ENCODE measurements at places on chromosomes 11 and 22.

- DNase-seq: no peak
Observed at GRCh38 chr11:69312453-69313404, 18.8 kb downstream of the MYEOV start.

DNA sequence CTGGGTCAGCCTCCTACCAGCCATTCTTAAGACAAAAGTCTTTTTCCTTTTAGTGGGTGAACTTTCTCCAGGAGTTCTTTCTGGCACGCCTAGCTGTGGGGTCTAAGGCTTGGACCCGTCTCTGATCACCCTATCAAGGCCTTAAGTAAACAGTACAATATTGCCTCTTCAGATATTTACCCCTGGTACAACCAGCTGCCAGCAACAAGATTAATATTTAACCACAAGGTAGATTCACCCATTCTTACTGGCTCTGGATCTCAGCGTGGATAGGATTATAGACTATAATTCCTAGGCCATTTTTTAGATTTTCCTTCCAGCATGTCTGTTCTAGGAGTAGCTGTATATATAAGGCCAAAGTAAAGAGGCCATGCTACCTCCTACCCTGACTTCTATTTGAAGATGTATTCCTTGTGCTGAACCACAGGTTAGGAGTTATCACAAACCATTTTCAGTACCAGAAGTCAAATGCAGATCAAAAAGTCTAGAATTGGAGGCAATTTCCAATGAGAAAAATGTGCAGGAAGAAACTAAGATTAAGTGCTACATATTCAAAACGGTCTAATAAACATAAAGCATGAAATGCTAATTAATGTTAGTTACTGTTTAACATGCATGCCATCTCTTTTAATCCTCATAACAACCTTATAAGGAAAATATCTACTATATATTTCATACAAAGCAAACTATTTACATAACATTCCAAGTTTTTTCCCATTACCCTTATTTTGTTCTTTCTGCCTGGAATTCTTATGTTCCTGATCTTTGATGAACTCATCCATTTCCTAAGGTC, 110.0 kb upstream of the SYN3 start:
- no peak for DNase-seq

DNA sequence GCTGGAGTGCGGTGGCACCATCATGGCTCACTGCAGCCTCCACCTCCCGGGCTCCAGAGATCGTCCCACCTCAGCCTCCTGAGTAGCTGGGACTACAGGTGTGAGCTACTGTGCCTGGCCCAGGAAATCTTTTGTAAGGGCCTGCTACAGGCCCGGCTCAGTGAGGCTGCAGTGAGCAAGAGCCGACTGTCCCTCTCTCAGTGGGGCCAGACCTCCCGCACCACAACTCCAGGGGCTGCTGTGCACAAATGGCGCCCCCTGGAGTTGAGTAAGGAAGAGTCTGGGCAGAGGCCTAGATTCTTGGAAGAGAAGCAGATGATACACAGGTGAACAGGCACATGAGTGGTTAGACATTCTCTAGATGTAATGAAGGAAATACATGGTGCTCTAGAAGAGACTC, 7.0 kb downstream of the SERHL2 start:
- DNase-seq: peak; percentile 34

DNA sequence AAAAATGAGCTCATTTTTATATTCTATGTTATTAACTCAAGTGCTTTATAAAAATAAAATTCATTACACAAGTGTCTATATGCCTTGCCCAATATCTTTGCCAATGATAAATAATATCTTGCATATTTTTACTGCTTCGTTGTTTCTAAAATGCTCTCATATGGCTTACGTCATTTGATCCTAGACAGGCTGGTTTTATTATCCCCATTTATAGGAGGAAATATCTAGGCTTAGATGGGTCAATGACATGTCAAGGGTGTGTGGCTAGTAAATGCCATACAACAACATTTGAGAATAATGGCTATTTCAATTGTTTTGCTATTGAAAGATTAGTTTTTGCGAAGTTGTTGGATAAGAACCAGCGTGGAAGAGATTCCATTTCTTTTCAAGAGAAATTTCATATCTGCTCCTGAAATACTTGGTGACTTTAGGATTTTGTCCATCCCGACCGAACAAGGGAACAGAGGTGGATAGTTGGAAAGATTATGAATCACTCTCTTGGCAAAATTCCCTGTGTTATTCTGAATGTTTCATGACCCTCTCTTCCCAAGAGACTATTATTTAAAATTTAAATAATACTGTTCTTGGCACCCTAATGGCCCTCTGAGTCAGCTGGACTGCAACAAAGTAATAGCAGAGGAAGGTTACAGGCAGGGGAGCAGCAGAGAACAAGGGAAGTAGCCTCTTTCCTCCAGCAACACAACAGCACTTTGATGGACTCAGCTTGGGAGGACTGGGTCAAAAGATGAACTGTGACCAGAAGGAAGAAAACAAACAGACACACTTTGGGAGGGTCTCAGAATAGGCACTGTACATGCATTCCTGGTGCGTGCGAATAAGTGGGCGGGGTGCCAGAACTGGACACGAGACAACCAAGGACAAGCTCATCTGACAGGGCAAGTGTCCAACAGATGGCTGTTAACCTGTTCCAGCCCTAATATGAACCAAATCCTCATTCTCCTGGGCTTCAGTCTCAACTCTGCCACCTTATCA, 94.5 kb downstream of the ME3 start:
- peak; percentile 84 for DNase-seq

GRCh38 chr22:27097506-27097905, 440.1 kb downstream of the MIAT start:
- DNase-seq: no peak

DNA sequence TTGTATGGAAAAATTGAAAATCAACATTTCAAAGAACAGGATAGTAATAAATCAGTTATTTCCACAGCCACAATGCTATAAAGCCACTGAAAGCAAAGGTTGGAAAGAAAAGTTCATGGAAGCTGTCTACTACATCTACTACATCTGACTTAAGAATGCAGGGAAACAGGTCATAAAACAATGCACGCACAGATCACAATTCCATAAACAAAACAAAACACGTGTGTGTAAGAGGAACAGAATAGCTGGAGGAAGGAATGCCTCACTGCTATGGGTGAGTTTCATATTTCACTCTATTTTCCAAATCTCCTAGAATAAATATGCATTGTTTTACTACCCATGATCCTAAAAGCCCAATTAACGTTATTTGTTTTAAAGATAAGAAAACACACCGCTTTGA, 66.3 kb downstream of the NCAPD3 start:
- DNase-seq: no peak

DNA sequence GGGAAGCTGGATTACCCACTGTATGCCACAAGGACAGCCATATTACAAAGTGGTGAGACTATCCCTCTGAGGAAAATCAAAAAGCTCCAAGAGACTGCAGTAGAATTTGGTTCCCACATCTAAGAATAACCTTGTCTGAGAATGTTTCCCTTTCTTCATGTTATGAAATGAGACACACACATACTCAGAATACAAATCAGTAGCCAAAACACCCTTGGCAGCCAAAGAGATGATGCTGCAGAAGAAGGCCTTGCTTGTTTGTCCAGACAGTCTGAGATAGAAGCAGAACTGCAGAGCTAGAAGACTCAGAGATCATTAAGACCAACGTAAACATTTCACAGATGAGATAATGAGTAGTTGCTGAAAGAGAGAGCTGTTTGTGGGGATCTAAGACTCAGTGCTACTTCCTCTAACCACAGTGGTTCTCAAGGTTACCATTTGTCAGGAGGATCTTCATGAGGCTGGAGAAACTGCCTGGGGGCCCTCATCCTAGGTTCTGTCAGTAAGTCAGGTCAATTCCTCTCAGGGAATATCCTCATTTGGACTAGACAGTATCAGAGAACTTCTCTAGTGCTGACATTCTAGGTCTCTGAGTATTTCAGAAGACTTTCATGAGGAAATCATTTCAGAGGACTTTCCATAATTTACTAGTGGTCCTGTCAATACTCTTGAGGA, 38.9 kb downstream of the RELT start:
- DNase-seq: no peak

GRCh38 chr11:8368194-8368593, 104.5 kb upstream of the LMO1 start:
- DNase-seq: no peak

DNA sequence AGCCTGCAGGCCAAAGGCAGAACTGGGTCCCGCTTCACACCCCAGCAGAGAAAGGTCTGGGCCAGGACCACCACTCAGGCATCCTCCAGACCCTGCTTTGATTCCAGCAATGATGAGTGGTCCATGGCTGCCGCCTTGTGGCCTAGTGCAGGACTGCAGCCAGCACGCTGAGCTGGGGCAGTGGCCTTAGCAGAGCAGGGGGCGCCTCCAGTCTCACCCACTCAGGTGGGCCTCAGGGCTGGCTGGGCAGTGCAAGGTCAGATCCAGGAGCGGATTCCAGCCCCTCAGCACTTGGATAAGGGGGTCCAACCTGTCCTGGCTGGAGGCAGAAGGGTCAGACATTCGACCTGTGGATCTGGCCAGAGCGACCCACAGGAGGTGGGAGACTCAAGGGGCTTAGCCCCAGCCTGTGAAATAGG, 9.6 kb upstream of the PDE2A start:
- DNase-seq: peak; percentile 61

DNA sequence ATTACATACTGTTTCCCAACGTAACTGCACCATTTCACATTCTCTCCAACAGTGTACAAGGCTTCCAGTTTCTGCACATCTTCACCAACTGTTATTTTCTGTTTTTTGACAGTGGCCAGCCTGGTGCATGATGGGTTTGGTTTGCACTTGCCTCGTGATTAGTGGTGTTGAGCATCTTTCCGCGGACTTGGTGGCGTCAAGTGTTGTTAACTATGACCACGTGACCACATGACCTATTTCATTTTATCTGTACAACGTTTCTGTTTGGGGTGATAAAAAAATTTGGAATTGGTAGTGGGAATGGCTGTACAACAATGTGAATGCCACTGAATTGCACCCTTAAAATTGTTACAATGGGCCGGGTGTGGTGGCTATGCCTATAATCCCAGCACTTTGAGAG, 2.5 kb upstream of the YPEL1 start:
- no peak for DNase-seq

DNA sequence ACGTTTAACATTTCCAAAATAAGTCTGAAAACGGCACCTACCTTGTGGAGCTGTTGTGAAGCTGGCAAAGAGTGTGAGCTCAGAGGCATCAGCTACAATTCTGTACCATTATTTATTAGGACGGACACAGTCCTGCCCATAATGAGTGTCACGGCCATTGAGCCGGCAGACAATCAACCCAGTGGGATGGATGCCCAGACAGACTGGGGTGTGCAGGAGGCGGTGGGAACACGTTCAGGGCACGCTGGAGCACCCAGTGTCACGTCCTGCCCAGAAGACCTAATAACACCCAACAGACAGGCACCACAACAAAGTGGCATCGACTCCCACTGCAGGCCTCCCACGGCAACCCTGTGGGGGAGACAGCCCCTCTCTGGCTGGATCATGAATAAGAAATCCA, 34.5 kb downstream of the TPST2 start:
- DNase-seq: no peak

GRCh38 chr11:88360141-88360540, 22.6 kb upstream of the CTSC start:
- no peak for DNase-seq

DNA sequence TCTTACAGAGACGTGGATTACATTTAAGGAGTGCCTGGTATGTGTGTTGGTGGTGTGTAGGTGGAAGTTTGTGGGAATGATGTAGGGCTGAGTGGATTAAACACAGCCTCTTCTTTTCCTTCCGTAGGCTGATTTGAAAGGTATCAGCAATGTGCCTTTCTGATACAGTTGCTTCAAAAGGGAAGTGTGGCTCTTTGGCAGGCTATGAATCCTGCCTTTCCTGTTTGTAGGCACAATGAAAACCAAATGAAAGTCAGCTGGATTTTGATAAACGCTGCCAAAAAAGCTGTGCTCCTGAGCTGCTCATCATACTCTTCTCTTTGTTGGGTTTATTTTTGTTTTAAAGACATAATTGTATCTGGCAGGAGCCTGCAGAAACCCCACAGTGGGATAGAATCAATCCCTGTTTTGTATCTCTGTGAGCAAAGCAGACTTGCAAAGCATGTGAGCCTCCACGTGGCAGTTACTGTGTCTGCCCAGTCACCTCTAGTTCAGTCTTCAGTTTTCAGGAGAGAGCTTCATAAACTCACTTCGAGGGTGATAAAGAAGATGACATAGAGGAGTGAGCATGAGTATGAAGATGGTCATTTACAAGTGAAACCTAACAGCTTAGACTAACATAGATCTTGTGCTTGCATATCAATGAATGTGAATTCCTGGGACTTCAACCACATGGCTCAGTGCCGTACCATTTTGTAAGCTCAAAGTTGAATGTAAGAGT, 655.7 kb upstream of the KIRREL3 start:
- DNase-seq: no peak

DNA sequence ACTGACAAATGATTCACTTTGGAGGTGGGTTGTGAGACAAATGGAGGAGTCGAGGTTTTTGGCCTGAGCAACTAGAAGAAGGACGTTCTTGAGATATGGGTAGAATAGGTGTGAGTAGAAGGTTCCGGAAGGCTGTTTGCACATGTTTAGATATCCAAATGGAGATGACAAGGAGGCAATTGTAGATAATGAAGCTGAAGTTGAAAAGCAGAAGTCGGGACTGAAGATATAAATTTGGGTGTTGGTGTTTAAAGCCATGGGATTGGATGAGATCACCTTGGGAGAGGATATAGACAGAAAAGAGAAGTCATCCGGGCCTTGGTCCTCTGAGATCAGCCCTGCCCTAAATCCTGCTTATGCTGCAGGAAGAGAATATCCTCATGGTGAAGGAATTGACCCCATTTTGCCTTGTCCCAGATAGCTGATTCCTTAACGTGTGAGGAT, 75.5 kb upstream of the CD44 start:
- no peak for DNase-seq

GRCh38 chr22:47298017-47298785, 535.8 kb downstream of the TBC1D22A start:
- no peak for DNase-seq

DNA sequence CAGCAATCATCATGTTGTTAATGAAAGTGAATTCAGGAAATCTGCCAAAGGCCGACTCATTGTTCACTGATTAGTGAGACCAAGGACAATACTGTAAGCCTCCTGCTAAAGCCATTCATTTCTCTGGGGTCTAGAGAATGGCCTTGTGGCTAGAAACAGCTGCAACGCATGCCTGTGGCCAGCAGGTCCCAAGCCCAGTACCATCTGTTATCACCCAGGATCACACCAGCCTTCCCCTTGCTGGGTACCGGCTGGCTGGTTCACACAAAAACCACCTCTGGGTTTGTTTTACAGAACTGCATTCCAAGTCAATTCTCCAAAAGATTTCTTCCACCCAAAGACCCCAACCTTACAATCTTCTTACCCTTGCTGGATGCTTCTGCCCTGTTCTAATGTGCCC, 1.1 kb downstream of the PLAAT5 start:
- no peak for DNase-seq

DNA sequence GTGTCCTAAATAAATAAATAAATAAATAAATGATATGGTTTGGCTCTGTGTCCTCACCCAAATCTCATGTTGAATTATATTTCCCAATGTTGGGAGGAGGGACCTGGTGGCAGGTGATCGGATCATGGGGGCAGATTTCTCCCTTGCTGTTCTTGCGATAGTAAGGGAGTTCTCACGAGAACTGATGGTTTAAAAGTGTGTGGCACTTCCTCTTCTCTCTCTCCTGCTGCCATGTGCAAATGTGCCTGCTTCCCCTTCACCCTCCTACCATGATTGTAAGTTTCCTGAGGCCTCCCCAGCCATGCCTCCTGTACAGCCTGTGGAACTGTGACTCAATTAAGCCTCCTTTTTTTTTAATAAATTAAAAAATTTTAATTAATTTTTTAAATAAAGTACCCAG, 138.2 kb downstream of the FBXO7 start:
- no peak for DNase-seq

- no peak for DNase-seq
Observed at GRCh38 chr11:12421386-12421785, 44.0 kb downstream of the PARVA start.

- no peak for DNase-seq
Observed at GRCh38 chr11:10485646-10486045, 30.6 kb downstream of the AMPD3 start.
